Caco-2 (cell line): ENCODE measurements at places on chromosomes 5 and 9.

DNA sequence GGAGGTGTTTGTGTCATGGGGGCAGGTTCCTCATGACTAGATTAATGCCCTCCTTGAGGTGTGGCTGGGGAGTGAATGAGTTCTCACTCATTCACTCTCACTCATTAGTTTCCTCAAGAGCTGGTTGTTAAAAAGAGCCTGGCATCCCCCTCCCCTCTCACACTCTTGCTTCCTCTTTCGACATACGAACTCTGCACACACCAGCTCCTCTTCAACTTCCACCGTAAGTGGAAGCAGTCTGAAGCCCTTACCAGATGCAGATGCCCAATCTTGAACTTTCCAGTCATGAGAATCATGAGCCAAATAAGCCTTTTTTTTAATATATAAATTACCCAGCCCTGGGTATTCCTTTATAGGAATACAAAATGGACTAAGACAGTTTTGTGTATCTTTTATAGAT is 82.5 kb downstream of the SPRY4 start:
- DNase-seq: no peak

DNA sequence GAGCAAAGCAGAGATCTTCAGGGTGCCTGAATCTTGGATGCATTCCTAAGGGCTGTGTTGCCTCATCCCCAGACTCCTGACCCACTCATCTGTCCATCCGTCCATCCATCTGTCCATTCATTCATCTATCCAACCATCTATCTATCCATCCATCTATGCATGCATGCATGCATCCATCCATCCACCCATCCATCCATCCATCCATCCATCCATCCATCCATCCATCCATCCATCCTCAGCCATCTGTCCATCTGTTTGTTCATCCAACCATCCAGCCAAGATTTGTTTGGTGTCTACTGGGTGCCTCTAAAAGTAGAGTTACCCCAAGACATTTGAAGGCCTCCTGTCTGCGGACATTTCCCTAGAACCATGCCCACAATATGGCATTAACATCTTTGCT is 27.7 kb upstream of the BARHL1 start:
- DNase-seq: no peak

- DNase-seq: no peak
These were observed 235.2 kb downstream of the NR3C1 start for GRCh38 chr5:143168171-143168741.

DNA sequence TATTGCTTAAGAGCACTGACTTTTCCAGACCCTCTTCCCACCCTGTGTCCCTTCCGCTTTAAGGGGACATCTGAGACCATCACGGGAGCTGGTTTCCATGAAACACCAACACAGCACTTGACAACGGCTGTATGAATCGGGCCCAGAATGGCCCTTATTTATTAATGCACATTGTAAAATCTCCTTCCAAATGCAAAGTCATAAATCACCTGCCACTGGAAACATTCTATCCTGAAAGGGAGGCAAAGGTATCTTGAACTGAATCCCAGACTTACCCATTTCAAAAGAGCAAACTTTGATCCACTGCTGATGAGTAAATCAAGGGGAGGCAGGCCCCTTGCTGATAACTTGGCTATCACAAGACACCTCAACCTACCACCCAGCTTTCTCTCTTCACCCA is 37.4 kb downstream of the SHB start:
- DNase-seq: no peak

GRCh38 chr5:38060354-38060753 is 198.0 kb upstream of the EGFLAM start:
- DNase-seq: no peak

- DNase-seq: peak; percentile 77
These were observed 44.5 kb upstream of the NR5A1 start for GRCh38 chr9:124551472-124552272.

DNA sequence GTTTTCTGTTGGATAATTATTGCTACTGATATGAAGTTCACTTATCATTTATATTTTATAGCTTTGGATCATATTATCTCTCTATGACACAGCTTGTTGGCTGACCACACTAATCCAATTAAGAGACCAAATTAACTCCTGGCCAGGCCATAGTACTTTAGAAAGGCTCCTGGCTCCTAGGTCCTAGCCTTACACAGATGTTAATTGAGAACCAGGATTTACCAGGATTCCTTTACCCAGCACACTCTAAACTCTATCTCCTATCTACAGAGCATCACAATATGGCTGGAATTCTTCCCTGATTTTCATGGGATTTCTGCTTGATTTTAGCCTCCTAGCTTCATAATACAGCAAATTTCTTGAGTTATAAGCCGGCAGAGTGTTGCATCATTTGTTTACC is 80.3 kb downstream of the SLCO6A1 start:
- DNase-seq: no peak

DNA sequence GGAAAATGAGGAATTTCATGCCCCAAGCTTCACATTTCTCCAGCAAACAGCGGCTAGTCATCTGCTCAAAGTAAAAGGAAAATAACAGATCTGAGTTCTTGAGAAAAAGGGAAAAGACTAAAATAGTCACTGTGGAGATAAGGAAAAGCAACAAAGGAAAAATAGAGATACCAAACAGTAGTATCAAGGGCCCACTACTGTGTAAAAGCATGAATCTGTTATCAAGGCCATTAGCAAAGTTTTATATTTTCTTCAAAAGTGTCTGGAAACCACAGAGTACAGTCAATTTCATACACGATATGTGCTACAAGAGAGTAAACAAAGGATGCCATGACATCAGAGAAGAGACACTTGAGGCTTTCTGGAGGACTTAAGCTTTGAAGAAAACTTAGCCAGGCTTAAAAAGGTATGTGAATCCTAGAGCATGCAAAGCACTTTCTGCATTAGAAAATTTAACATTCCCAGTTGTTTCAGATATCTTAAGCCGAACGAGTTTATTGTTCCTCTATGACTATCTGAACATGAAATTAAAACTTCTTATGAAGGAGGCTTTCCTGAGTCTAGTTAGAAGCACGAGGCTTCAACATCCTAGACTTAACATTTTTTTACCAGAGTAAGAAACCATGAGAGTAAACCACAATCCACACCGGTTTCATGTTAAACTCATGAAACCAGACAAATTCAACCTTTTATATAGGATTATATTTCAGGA is 1.2 kb downstream of the TTC33 start:
- no peak for DNase-seq

DNA sequence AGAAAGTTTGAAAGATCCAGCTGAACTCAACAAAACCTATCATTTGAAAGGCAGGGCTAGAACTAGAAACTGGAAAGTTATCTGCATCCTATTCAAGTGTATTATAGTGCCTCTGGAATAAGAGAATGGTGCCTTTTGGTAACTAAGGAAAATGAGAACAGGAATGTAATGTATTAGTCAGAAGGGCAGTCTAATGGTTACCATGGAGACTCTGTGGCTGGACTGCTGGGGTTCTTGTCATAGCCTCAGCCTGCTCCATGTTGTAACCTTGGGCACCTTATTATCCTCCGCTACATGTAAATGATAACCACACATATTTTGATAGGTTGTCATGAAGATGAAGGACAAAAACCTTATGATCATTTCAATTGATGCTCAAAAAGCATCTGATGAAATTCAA is 24.6 kb upstream of the IFNB1 start:
- no peak for DNase-seq

- DNase-seq: peak; percentile 71
These were observed 138.9 kb downstream of the RGS3 start for GRCh38 chr9:113602126-113603047.
